ENCODE measurements at places on chromosomes 13 and 19.

DNA sequence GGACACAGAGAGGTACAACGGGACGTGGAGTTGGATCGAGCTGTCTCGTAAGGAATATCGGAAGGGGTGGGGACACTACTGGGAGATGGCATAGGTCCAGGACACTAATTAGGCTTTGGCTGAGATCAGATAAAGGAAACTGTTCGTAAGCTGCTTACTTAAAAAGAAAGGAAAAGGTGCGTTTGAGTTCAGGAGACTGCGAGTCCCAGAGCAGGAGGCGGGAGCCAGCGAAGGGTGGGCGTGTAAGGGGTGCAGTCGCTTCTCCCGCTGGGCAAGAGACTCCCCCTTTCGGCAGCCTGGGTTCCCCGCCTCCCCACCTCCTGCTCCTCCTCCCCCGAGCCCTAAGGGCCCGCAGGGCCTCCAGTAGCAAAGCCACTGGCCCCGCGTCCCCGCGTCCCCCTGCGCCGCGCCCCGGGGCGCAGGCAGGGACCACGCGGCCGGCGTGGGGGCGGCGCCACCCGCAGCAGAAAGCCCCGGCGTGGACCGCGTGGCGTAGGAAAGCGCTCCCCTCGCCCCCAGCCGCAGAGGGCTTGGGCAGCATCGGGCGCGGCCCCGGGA, 547 bp downstream of the ABCC4 start:
- peak; percentile 33 for DNase-seq

- no peak for DNase-seq
Observed at GRCh38 chr13:90943946-90944345, 403.5 kb upstream of the MIR17HG start.

GRCh38 chr13:104737713-104738112, 1671.5 kb upstream of the SLC10A2 start:
- DNase-seq: no peak

GRCh38 chr13:112545856-112546255, 42.1 kb downstream of the TUBGCP3 start:
- no peak for DNase-seq

DNA sequence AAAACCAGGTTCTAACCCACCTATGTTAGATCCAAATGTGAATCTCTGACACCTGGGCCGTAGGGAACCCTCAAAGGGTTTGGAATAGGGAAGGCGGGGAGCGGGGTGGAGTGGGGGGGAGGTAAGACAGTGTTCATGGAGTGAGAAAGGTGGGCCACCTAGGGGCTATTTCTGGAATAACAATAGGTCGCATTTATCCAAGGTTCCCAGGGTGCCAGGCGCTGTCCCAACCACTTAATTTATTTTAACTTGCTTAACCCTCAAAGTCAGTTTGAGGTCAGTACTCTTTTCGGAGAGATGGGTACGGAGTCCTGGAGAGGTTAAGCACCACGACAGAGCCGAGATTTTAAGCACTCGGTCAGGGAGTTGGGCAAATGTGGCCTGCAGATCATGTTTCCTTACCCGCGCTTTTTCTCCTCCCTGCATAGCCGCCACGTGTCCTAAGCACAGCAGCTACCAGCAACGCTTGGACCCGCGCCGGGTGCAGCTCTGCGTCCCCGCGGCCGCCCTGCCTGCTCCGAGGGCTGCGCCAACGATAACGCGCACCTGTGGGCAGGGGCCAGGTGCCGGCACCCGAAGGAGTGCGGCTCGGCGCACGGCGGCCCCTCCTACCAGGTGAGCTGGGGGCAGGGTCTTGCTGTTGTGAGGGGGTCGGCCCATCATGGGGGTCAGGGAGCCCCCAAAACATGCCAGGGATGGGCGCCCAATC, 25.0 kb upstream of the FXYD3 start:
- DNase-seq: peak; percentile 63

GRCh38 chr13:110227864-110228643, 78.9 kb downstream of the COL4A1 start:
- no peak for DNase-seq

All from right renal pelvis (tissue), 4 donors.